ENCODE measurements at places on chromosomes 2 and 18. TPM values are rescaled to one million over a fixed set of nuclear protein-coding genes. Genes with fewer than 3 reads are reported as not detected.

Gene STK17B
- total RNA-seq: 9.3 TPM

Gene TBR1
- not detected for total RNA-seq

Gene MYL1
- not detected for total RNA-seq

Gene RNF144A
- 9.6 TPM for total RNA-seq

Gene PLGLB1
- 3.4 TPM for total RNA-seq

Gene HOXD12
- not detected for total RNA-seq

Gene PROM2
- 0.50 TPM for total RNA-seq

Gene KCNJ3
- 1.1 TPM for total RNA-seq

Gene LONRF2
- total RNA-seq: 37.9 TPM

DNA sequence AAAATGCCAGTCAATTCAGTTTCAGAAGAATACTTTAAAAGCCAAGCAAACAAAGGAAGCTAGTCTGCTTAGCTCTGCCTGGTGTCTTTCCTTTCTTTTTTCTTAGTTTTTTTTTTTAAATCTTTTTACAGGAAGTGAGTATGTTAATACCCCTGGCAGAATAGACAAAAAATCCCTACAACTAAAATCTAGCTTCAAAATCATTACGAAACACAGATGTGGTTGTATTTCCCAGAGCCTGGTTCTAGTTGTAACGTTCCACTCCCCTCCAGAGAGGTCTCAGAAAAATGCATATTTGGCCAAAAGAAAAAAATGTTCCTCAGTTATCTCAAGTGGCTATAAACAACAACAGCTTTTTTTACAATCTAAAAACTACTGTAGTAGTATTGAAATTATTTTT lies 202.1 kb upstream of the RND3 start:
- no peak for DNase-seq

DNA sequence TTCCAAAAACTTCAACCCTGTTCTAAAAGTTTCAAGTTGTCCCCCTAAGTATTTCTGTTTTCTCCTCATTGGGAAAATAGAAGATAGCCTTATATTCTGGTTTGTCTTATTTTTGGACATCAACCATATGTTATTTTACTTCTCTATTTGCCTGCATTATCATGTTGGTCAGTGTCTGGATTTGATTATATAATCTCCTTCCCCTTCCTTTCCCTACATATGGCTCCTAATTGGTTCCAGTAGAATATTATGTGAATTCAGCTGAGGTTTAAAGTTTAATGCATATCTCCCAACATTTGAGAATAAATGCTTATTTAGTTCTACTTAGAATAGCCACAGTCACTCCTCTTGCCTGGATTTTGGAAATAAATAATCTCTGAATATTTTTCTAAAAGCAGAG lies 66.9 kb downstream of the OXER1 start:
- DNase-seq: no peak

DNA sequence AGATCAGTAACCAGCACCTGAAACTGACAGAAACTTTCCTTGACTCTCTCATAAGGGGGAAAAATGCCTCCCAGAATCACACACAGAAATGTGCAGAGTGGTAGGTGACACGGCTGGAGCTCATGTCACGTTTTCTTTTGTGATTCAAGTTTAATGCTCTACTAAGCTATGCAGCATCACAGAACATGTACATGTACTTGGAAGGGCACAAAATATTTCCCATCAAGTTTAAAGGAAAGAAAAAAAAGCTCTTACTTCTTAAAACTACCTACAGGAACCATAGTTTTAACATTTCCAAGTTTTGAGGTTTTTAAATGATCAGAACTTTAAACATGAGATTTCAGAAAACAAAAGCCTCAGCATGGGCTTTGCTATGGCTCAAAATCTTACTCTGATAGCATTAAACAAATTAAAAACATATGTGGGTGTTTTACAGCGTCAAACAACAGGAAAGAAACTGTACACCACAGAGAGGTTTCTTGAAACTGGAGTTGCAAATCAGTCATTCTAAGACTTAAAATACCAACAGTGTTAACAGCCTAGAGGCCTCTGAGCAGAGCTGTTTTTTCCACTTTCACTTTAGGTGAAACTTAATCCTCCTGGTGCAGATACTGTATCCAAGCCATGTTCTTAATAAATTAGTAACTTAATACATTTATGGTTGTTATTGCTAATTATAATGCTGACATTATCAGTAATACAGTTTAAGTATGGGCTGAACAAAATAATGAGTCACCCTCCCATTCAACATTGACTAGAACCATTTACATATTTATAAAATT lies 30.1 kb downstream of the MBP start:
- no peak for DNase-seq

DNA sequence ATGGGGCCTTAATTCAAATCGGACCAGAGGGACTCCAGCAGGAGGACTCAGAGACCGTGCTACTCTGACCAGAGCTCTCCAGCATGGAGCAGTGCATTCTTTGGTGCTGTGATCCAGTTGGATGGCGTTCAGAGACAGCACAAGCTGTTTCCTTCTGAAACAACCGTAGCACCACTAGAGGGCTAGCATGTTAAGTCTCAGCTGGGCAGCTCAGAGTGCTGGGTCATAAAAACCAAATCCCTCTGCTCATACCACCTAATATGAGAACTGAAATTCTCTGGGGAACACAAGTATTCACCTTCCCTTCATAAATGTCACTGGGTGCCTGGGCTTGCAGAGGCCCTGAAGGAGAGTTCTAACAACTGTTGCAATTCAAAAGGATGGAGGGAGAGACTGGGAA lies 97.7 kb upstream of the TFCP2L1 start:
- no peak for DNase-seq

DNA sequence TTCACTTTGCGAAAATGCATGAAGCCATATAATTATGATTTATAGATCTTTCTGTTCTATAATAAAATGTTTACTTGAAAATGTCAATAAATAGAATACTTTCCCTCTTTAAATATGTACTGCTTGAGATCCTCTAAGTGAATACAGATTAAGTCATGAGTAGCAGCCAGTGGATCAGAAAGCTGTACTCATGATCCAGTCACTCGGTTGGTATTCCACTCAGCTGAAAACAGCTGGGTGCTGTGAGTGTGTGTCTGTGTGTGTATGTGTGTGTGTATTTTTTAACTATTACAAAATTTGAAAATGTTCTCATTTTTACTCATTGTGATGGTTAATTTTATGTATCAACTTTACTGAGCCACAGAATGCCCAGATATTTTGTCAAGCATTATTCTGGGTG lies 141.6 kb upstream of the CYP26B1 start:
- no peak for DNase-seq

GRCh38 chr2:23378496-23378895 lies 6.5 kb upstream of the KLHL29 start:
- DNase-seq: no peak

DNA sequence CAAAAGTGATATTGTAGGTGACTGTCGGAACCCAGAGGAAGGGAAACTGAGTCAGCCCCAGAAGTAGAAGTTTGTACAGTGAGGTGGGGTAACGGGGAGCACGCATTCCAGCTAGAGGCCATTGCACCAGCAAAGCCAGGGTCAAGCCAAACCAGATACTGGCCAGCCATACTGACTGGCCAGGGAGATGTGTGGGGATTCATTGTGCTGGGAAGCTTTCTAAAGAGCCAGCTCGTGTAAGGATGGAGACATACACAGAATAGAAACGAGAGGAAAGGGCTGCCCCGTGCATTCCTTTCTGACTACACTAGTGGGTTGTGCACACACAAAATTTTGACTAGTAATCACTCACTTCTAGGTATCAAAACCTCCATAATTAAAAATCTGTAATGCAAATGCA lies 175.3 kb upstream of the PID1 start:
- DNase-seq: no peak

- no peak for DNase-seq
Observed at GRCh38 chr18:13267431-13267873, 48.9 kb downstream of the LDLRAD4 start.

DNA sequence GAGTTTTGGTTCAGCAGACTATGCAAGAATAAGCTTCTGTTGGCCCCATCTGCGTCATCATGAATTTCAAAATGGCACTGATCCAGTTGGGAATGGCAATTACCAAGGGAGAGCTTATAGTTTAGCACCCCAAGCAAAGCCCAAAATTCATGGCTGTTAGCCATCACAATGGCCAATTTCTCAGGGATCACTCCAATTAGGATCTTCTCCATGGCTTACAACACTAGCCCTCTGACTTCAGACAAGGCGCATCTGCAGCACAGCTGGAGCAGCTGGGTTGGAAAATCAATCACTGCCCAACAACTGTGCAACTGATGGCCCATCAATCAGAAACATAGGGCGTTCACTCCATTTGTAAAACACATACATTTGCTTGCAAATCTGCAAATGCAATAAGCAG lies 273.6 kb downstream of the SRBD1 start:
- no peak for DNase-seq

DNA sequence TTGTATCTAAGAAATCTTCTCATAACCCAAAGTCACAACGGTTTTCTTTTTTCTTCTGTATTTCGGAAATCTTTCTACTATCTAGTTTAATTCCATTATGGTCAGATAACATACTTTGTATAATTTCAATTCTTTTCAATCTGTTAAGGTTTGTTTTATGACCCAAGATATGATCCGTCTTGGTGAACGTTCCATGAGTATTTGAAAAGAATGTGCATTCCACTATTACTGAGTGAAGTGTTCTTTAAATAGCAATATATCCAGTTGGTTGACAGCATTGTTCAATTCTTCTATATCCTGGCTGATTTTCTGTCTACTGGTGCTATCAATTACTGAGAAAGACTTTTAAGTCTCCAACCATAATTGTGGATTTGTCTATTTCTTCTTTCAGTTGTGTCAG lies 414.5 kb downstream of the TNS1 start:
- no peak for DNase-seq

- no peak for DNase-seq
Observed at GRCh38 chr2:148999451-148999921, 39.0 kb upstream of the LYPD6B start.

DNA sequence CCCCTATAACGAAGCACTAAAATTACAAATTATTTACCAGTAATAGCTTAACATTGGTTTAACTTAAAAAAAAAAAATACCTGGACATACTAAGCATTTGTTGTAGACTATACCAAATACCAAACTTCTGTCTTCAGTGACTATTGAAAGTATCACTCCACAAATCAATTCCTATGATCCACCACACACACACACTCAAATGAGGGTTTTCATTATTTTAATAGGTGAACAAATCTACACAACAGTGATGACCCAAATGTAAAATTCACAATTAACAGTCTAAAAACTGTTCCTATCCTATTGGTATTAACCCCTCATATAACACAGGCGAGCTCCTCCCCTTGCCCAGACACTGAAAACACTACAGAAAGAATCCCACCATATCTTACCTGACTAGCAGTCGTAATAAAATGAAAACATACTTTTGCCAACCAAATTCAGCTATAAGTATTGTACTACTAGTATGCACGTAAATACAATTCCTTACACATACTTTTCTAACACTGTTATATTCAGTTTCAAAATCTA lies 2.5 kb downstream of the SP3 start:
- no peak for DNase-seq

DNA sequence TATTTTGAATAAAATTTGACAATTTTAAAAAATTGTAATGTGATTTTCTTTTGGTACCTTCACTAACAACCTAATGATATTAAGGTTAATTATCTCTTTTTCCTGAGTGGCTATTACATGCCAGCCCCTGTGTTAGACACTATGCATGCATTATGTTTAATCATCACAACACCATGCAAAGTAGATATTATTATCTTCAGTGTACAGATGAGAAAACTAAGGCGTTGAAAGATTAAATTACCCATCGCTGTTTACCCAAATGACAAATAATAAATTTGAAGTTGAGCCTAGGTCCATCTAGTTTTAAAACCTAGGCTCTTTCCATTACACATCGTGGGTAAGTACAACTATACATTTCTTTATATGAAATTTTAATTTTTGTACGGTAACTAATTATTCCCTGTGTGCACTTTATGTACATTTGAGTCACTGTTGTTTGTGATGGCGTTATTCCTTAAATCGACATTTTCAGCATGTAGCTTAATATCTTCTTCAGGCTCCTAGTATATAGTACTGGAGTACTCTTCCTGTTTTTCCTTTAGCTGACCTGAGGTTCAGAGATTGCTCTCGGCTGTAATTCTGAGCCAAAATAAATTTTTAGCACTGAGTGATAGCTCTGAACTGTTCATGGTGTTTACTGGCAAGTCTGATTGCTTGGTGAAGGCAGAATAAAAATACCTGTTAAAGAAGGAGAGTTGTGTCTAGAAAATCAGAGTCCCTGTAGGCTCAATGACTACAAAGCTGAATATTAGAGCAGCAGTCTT lies 13.9 kb upstream of the MBD2 start:
- no peak for DNase-seq

DNA sequence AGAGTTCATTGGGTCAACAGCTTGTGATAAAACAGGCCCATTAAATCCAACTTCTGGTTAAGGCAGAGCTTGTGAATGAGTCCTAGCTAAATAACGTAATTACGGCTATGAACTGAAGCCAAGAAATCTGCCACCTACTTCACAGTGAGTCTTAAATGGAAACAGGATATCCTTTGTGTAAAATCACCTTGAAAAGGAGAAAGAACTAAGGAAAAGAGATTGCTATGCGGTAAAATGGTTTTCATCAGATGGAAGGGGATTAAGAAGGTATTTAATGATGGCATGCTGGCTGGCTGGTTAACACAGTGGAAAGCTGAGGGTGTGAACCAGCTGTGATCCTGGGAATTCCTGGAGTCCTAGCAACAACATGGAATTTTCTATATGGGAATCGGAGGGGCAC lies 156.6 kb downstream of the DOK6 start:
- DNase-seq: no peak

DNA sequence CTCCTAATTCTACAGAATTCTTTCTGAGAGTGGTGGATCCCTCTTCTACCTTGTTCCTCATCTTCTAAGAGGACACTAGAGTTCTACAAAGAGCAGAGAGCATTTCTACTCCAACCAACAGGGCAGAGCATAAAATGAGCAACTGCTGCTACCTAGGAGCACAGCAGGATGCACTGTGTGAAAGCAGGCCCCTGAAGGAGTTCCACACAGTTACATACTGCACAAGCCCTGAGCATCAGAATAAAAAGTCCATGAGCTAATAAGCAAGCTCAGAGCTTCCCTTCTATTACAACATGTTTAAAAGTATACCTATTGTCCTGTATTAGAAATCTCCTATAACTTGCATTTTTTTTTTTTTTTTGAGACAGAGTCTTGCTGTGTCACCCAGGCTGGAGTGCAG lies 8.4 kb downstream of the FHL2 start:
- no peak for DNase-seq
